ENCODE measurements at places on chromosomes 4 and X.

- DNase-seq, result no peak
Observed at GRCh38 chr4:16450724-16451123, 224.5 kb upstream of the TAPT1 start.

DNA sequence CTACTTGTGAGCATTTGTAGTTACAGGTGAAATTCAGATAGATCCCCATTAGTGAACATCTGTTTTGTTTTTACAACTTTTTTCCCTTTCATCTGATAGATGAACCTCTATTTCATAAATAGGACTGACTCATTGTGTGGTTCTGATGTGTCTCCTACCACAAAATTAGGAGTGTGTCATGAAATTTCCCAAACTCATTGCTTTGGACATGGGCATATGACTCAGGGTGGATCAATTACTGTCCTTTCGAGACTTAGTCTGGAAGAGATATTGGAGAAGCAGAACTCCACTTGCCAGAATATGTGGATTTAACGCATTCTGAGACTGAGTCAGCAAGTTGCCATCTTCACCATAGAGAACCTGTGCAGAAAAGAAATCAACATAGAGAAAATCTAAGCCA lies 53.5 kb upstream of the PCDH10 start:
- no peak for DNase-seq

DNA sequence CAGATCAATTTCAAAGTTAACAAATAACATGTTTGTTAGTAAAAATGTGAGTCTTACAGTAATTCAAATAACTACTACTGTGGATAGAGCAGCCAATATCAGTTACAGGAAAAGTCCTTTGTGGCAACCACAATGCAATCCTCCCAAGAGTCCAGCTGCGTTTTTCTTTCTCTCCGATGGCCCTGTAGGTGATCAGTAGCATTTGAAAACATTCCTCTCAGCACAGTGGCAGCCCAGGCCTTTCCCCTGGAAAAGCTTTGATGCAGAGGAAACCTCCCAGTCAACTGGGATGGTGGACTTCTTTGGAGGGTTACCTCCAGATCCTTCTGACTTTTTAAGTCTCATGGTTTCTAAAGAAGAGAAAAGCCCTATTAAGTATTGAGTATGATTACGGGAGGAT lies 18.0 kb upstream of the PDZD4 start:
- DNase-seq, result no peak

- no peak for DNase-seq
Observed at GRCh38 chrX:39779952-39780783, 317.6 kb downstream of the BCOR start.

DNA sequence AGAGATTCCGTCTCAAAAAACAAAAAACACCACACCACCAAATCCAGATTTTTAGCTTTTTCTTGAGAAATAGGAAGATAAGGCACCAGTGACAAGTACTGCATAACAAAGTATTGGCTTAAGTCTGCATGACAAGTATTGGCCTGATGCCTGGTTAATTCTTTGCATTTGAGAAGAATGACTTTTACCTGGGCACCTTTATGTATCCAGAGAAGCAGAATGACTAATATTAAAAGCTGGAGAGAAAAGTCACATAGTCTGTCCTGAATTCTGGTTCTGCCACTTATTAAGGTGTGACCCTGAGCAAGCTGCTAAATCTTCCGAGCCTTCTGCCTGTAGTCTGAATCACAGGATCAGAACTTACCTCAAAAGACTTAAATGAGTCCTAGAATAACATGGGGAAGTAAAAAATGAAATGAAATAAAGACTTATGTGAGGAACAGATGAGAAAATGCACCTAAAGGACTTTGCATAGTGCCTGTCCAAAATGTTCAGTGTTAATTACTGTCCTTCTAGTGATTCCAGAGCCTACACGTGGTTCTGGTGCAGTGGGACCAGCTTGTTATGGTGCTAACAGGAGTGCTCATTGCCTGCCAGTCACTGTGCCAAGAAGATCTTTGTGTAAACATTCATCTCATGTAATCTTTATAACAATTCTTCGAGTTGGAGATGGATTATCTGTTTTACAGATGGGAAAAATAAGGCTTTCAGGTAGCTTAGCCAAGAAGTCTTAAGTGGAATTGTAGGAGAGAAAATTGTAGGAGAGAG lies 31.6 kb downstream of the UGDH start:
- no peak for DNase-seq

Measured in urothelium cell line (cell line).